Upper lobe of right lung (tissue), 1 donor: ENCODE measurements at places on chromosomes 6 and 20. TPM values are rescaled to one million over a fixed set of nuclear protein-coding genes. Genes with fewer than 3 reads are reported as not detected.

The CAGE1 gene
- total RNA-seq, result not detected

The TPX2 gene
- total RNA-seq, result 1.6 TPM

The VSX1 gene
- total RNA-seq, result not detected

The HLA-A gene
- total RNA-seq, result 1,071 TPM

The HTR1E gene
- not detected for total RNA-seq

The ATP5F1E gene
- 59.7 TPM for total RNA-seq

The FBXO9 gene
- 101 TPM for total RNA-seq

The FOXQ1 gene
- total RNA-seq, result 12.3 TPM

The C20orf141 gene
- total RNA-seq, result not detected

The LKAAEAR1 gene
- not detected for total RNA-seq

The PLCB4 gene
- 7.9 TPM for total RNA-seq

The TUBB2B gene
- total RNA-seq, result 0.46 TPM

The SPTLC3 gene
- 35.3 TPM for total RNA-seq

The OR14J1 gene
- not detected for total RNA-seq

The CST2 gene
- total RNA-seq, result not detected

The ADGRF4 gene
- not detected for total RNA-seq

The CD24 gene
- 63.6 TPM for total RNA-seq

The CNR1 gene
- 21.6 TPM for total RNA-seq

The RRAGD gene
- 44.0 TPM for total RNA-seq

The BYSL gene
- total RNA-seq, result 11.6 TPM

The UNC93A gene
- not detected for total RNA-seq

The GTPBP2 gene
- total RNA-seq, result 85.7 TPM

The CCN2 gene
- total RNA-seq, result 229 TPM

The RNF144B gene
- total RNA-seq, result 82.4 TPM

The KIFC1 gene
- 2.3 TPM for total RNA-seq

The ANKRD6 gene
- 20.2 TPM for total RNA-seq

The TEAD3 gene
- 23.4 TPM for total RNA-seq

The PPP1R14C gene
- total RNA-seq, result 10.0 TPM

The TRIM31 gene
- total RNA-seq, result 0.35 TPM

The TSPO2 gene
- total RNA-seq, result not detected

The HLA-B gene
- total RNA-seq, result 2,632 TPM

The SALL4 gene
- total RNA-seq, result 0.43 TPM

The EPB41L2 gene
- 174 TPM for total RNA-seq

The CRNKL1 gene
- total RNA-seq, result 20.2 TPM

The RSPH3 gene
- 17.2 TPM for total RNA-seq

The RFX6 gene
- total RNA-seq, result not detected

The BPIFB2 gene
- total RNA-seq, result not detected

The TRIM40 gene
- not detected for total RNA-seq

The CLPSL2 gene
- total RNA-seq, result not detected

The TFAP2D gene
- total RNA-seq, result not detected

The BTNL2 gene
- total RNA-seq, result not detected

The PRL gene
- total RNA-seq, result not detected
